AG04450 (cell line): ENCODE measurements at places on chromosomes 6 and 20. TPM values are rescaled to one million over a fixed set of nuclear protein-coding genes. Genes with fewer than 3 reads are reported as not detected.

- no peak for DNase-seq
Measured at GRCh38 chr6:16691324-16691723, 69.9 kb downstream of the ATXN1 start.

DNA sequence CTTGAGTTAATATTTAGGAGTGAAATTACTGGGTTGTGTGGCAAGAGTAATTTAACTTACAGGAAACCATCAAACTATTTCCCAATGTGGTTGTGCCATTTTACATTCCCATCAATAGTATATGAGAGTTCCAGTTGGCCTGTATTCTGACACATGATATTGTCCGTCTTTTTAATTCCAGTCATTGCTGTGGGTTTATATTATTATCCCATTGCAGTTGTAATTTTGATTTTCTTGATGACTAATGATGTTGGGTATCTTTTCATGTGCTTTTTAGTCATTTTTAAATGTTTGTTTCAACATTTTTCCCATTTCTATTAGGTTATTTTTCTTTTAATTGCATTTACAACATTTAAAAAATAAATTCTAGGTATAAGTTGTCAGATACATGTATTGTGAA lies 614.0 kb downstream of the UTRN start:
- peak; percentile 6 for DNase-seq

HAO1 gene
- polyA plus RNA-seq: not detected in 2 replicates

GRCh38 chr6:33689879-33690278 lies 21.6 kb downstream of the UQCC2 start:
- DNase-seq: no peak

GRCh38 chr6:152226119-152226518 lies 411.0 kb downstream of the SYNE1 start:
- DNase-seq: no peak

- DNase-seq: no peak
Measured at GRCh38 chr20:50879649-50880550, 51.3 kb downstream of the ADNP start.

DNA sequence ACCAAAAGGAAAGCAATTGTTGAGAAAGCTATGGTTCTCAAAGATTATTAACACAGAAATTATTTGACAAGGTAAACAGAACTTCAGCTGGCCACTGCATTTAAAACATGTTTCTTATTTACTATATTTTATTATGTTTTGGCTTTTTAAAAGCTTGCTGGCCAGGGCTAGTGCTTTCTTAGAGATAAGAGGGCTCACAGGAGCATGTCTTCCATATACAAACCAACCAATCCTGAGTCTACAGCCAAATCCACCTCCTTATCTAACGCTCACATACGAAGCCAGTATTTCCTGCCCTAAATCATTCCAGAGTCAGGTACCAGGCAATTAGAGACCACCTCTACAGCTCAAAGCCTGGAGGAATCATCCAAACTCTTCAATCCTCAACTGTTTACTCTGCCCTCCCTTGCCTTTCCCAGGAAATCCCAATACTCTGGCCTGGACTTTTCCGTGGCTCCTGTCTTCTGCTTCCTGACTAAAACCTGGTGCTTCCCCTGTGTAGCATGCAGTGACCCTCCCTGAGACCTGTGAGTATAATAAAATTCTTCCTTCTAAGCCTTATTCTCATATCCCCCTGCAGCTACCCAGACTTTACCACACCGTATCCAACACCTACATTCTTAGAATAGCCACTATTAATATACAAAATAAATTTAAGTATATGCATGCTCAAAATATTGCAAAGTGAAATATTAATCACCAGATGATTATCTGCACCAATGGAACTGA lies 33.2 kb downstream of the RANBP9 start:
- no peak for DNase-seq

- DNase-seq: no peak
Measured at GRCh38 chr6:87220997-87221396, 65.6 kb downstream of the ZNF292 start.

- DNase-seq: no peak
Measured at GRCh38 chr6:11054722-11055121, 10.6 kb upstream of the ELOVL2 start.

DNA sequence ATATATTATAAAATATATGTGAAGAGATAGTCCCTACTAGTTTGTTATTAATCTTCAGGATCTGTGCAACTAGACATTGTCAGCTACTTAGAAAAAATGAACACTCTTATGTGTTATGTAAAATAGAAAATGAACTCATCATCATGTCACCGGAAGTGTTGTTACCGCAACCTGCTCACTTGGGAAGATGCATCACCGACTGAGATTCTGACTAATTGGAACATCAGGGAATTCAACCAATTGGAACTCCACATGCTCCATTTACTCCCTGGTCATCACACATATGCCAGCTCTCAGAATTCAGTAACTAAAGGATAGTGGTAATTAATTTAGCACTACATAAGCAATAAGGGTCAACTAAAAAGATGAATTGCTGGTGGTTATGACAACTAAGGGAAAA lies 16.7 kb upstream of the B3GAT2 start:
- DNase-seq: no peak

DNA sequence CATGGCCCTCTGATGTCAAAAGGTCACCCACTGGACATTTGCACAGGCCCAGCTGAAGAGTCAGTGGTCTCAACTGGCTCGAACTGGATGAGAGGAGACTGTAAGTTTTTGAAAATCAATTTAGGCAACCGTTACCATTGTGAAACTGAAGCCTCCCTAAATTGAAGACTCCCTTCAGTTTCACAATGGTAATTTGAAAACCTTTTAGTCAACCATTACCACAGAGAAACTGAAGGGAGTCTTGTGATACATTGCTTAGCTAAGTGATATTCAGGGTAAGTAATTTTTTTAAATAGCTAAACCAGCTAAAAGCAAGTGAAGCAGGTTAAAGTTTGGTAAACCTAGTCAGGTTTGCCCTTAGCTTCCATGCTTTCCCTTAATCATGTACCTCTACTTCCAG lies 197.3 kb upstream of the NT5E start:
- no peak for DNase-seq

DHX35 gene
- 13.5 and 14.4 TPM in 2 replicates for polyA plus RNA-seq

- DNase-seq: no peak
Measured at GRCh38 chr20:38092915-38093314, 59.4 kb downstream of the RPRD1B start.

- no peak for DNase-seq
Measured at GRCh38 chr6:143823548-143823947, 19.6 kb upstream of the LTV1 start.

DNA sequence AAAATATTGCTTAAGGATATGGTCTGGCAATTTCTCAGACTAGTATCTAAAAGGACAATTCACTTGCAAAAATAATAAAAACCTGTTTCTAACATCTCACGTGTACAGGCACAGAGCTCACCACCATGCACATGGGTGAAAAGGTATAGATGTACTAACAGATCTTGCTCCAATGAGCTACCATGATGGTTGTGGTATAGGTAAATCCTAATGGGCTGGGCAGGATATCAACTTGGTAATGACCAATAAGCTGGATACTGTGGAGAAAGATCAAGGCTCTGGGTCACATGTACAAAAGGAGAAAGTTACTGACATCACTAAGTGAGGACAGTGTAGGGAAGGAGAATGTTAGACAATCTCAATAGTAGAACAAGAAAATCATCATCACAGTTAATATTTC lies 111.0 kb upstream of the NUP153 start:
- no peak for DNase-seq

DNA sequence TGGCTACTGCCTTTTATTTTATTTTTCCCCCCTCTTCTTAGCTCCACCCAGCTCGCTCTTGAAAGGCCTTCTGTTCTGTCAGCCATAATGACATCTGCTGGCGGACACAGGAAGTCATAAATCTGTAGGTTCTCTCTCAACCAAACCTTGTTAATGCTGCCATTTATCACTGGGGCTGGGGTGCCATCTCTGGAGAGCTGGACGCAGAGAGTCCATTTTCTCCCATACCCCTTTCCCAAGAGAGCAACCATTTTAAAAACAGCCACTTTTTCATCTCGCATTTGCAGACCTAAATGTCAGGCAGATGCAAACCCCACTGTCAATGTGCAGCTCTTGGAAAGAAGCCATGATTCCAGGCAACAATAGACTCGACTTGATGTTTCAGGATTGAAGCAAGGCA lies 13.0 kb upstream of the TSHZ2 start:
- DNase-seq: no peak

VSX1 gene
- 0.06 TPM in 1 of 2 replicates, not detected in the other for polyA plus RNA-seq

GRCh38 chr6:11616200-11616611 lies 78.7 kb downstream of the TMEM170B start:
- DNase-seq: peak; percentile 91

DNA sequence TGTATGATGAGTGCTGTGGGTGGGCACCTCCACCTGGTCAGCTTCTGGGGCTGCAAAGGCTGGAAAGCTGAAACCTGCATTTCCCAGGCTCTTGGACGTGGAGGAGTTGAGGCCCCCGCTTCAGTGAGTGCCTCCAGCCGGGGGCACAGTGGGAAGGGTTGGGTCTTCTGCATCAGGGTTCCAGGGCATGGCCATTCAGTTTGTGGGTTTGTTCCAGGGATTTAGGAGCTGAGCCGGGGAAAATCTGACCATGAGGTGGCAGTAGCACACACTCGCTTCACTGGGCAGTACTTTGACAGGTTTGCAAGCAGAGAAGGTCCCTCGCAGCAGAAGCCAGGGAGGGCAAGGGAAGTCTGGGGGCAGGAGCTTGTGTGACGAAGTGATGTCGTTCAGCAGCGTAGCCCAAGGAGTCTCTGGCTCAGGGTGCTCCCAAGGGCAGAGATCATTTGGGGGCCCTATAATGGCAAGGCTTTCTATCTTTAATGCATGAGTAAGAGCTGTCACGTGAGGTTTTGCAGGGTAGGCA lies 69.5 kb upstream of the SULF2 start:
- DNase-seq: peak; percentile 7

GRCh38 chr20:1724901-1725300 lies 67.3 kb upstream of the SIRPG start:
- DNase-seq: no peak

GRCh38 chr20:46588532-46589511 lies 38.4 kb upstream of the OCSTAMP start:
- DNase-seq: no peak

FAM83D gene
- 10.5 and 14.9 TPM in 2 replicates for polyA plus RNA-seq

B3GALT4 gene
- 1.1 and 1.4 TPM in 2 replicates for polyA plus RNA-seq

DNA sequence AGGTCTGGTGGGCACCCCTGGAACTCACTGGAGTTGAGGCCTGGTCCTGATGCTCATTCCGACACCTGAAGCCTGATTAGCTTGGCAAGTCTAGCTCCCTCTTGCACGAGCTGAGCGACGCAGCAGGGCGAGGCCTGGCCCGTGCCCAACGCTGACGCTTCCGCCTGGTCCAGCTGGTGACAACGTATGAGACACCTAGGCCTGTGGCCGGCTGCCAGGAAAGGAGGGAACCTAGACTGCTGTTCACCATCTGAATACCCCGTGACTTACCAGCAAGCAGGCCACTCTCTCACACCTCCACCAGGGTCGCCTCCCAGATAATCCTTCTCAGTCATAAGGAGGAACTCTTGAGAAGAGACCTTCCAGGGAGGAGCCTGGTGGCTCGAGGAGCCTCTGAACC lies 24.5 kb downstream of the YTHDF1 start:
- no peak for DNase-seq

HSPA1L gene
- polyA plus RNA-seq: 1.1 and 1.2 TPM in 2 replicates

GRCh38 chr6:10411971-10412460 lies 2.9 kb downstream of the TFAP2A start:
- DNase-seq: peak; percentile 33

DNA sequence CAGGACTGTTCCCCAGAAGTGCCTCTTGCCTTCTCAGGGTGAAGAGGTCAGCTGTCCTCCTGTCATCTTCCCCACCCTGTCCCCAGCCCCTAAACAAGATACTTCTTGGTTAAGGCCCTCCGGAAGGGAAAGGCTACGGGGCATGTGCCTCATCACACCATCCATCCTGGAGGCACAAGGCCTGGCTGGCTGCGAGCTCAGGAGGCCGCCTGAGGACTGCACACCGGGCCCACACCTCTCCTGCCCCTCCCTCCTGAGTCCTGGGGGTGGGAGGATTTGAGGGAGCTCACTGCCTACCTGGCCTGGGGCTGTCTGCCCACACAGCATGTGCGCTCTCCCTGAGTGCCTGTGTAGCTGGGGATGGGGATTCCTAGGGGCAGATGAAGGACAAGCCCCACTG lies 9.8 kb downstream of the PI16 start:
- no peak for DNase-seq

DNA sequence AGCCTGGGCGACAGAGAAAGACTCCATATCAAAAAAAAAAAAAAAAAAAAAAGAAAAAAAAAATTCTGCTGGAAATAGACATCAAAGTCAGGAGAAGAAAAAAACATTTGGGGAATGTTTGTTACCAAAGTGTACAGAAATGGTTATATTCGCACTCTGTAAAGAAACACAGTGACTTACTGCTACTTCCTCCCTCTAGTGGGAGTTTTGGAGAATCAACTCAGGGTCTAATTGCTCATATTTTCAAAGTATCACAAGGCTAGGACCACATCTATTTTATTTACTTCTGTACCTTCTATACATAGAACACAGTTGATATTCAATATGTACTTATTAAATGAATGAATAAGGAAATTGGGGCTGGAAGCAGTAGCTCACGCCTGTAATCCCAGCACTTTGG lies 24.4 kb downstream of the ARG1 start:
- DNase-seq: no peak

- no peak for DNase-seq
Measured at GRCh38 chr20:51596668-51597388, 54.3 kb upstream of the NFATC2 start.

- no peak for DNase-seq
Measured at GRCh38 chr6:133804265-133804664, 84.6 kb upstream of the TCF21 start.

XKR7 gene
- not detected in 2 replicates for polyA plus RNA-seq

DNA sequence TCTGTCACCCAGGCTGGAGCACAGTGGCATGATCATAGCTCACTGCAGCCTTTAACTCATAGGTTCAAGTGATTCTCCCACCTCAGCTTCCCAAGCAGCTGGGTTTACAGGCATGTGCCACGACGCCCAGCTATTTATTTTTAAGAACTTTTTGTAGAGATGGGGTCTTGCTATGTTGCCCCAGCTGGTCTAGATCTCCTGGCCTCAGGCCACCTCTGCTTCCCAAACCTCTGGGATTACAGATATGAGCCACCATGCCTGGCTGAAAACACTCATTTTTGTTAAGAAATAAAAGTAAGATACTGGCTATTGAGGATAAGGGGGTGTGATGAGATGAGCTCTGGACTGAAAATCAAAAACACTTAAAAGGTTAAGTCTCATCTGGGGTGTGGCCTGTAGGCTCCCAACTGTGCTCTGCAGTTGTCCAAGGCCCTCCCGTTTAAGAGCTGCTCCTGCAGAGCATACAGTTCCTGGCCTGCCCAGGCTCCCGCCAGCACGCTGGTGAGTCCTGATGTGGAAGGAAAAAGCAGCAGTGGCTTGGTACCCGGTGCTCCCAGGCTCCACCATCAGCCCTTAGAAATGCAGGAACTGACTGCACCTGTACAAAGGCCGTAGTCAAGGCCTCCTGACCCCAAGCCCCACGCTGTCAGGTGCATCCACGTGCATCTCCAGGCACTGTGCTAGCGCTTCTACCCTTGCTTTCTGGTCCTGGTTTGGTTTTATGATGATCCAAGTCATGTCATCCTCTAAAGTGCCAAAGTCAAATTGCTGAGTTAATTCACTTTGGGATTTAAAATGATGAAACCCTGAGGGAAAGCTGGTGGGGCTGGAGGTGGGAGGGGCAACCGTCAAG lies 111.5 kb downstream of the TMEM242 start:
- DNase-seq: no peak

HSD17B8 gene
- 4.9 and 5.7 TPM in 2 replicates for polyA plus RNA-seq
